Posterior cingulate gyrus (tissue), 11 donors: ENCODE measurements at places on chromosomes 7 and 10.
A peak's percentile ranks its signal among the peaks of the same experiment; 100 is the strongest.

- no peak for DNase-seq
These were observed 5.7 kb upstream of the PPP2R2D start for GRCh38 chr10:131895116-131895515.

DNA sequence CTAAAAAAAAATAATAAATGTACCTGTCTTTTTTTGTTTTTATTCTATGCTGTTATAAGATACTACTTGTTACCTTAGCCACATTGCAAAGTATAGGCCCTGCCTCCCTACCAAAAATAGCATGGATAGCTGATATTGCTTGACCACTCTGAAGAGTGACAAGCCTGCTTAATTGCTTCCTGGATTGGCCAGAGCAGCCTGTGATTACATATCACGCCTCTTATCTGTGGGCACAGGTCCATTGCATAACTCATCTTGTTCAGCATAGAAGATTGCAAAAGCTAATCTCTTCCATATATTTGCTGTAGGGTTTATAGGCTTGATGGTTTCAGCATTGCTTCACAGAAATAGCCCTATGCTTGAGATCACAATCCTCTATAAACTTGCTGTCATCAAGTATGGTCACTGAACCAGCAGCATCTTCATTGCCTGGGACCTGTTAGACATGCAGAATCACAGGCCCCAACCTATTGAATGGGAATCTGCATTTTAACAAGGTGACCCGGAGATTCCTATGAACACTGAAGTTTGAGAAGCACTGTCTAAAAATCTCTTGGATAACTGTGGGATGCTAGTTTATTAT, 280.8 kb upstream of the CDC14C start:
- no peak for DNase-seq

DNA sequence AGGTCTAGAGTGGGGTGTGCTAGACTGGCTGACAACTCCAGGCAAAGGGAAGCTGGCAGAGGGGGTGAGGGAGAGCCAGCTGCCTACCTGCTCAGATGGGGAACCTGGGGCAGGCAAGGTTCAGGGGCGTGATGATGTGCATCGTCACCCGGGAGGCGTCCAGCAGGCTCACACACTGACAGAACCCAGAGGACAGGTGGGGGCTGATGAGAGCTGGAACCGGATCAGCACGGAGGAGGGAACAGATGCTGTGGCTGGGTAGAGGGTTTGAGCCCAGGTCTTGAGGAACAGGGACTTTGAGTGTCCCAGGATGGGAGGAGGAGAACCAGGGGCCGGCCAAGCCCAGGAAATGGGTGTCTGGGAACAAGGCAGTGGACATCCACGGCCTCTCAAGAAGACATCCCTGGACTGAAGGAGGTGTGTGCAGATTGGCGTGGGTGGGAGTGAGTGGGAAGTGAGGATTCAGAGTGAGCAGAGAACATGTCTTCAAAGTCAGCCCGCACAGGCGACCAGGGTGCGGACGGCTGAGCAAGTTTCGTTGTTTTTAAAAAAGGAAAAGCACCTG, 3.9 kb downstream of the RASGEF1A start:
- no peak for DNase-seq

- DNase-seq = no peak
These were observed 18.2 kb downstream of the PRF1 start for GRCh38 chr10:70584366-70584765.

GRCh38 chr7:38318803-38319416, 45.5 kb upstream of the TARP start:
- DNase-seq = peak; percentile 27

DNA sequence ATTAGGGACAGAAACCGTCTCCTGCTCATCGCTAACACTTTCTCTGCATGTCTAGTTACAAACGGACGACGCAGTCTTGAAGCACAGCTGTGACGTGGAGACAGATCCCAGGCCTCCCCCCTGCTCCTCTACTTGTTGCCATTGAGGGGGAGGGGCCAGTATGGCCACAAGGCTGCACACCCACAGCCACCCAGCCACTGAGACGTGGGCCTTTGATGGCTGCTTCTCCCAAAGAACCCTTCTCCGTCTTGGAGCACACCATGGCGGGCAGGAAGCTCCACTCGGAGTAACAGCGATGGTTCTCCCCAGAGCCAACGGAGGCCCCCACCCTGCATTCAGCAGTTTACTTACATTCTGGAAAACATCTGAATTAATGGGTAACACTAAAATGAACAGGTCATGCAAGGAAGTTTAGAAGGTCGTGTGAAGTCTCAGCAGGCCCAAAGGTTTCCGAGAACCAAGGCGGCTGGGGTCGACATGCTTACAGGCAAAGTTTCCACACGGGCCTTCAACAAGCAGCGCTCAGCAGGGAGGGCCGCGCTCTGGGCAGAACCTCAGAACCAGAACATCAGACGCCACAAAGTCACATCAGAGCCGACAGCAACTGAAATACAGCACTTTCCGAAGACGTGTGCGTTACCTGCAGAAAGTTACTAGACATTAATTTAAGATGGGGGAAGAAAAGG, 169.6 kb downstream of the DIP2C start:
- no peak for DNase-seq

DNA sequence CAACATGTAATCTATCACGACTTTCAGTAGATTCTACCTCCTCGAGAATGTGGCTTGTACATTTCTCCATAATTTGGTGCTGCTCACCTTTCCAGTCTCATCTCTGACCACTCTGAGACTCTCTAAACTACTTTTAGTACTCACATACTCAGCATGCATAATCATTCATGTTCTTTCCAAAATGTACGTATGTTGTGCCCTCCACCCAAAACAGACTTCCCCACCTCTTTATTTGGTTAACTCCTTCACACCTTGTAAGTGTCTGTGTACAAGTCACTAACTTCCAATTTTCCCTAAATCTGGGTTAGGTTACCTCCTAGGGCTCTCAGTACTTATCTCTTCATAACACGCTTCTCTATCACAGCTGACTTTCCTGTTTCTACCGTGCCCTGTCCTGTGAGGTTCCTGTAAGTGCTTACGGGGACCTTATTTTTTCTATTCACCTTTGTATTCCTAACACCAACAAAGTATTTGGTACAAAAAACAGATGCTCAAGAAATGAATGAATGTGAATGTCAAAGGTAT, 186.2 kb upstream of the MKLN1 start:
- DNase-seq = no peak

DNA sequence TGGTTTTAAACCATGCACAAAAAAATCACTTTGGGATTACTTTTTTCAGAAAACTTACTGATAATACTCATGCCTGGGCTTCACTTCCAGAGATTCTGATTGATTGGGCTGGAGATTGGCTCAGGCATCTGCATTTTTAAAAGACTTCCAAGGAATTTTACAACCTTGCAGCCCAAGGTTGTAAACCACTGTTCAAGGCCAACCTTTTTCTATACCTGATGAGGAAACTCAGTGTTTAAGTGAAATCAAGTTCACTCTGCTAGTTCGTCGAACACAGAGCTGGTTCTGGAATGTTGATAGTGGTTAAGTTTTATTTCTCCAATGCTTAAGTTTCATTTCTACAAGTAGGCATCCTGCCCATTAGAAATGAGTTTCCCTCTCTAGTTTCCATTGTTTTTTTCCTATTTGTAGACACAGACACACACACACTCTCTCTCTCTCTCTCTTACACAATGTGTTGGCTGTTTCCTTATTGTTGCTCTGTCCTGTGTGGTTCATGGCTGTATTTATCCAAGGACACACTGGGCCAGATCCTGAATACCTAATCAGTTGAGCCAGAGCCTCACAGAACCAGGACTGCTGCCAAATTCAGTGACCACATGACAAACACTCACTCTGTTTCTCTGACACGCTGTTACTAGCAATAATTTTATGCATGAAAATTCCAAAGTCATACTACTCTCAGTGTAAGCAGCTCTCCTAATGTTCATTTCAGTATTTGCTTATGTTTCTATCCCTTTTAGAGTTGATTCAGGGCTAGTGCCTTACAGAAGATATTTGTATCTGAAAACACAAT, 3.7 kb upstream of the IFIT1B start:
- peak; percentile 80 for DNase-seq

- DNase-seq = no peak
These were observed 635.8 kb downstream of the PARD3 start for GRCh38 chr10:34179280-34179679.

DNA sequence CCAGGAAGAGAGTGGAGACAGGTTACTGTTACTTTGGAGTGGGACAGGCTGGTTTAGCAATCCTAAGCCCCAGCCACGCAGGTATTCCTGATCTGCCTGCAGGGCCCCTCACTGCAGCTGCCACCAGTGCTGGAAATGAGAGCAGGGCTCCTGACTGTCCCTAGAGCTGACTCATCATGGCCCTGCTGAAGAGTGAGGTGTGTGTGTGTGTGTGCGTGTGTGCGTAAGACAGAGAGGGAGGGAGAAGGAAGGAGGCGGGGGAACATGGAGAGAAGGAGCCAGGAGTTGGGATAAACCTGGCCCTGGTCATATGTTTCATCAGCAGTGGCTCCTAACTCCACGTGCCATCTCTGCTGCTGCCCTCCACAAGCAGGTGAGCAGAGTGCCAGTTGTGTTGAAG, 3.6 kb downstream of the FOXI2 start:
- no peak for DNase-seq

DNA sequence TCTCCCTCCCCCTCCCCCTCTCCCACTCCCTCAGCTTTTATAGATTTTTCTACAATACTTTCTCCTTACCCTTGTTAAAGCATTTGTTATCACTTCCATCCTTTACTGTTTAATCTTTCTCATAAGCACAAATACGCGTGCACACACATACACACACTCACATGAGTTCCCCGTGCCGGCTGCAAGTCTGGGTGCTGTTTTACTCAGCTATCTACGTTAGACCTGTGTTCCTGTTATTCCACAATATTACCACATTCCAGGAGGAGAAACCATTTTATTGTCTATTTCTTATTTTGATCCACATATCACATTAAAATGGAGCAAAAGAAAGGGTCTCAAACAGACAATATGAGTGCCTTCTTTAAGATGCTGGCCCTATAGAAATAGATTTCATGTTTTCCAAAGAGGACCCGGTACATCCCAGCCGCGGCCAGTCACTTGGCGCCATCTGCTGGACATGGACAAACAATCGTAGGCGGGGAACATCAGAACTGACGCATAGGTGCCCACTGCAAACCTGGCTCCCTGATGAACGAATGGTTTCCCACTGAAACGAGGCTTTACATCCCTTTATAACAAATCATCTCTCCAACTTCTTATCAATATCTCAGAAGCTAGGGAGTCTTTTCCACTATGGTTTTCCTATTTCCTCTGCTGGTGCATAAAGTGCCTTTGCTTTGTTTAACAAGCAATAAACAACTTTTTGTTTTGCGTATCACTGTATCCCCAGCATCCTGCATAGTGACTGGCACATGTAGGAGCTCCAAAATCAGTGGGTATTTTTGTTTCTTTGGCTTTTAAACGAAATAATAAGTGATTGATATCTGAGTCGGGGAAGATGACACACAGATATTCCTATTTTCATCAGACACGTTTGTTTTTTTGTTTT, 25.2 kb upstream of the OPTN start:
- DNase-seq = peak; percentile 71

- DNase-seq = no peak
These were observed 125.4 kb downstream of the ITIH5 start for GRCh38 chr10:7541137-7542087.

DNA sequence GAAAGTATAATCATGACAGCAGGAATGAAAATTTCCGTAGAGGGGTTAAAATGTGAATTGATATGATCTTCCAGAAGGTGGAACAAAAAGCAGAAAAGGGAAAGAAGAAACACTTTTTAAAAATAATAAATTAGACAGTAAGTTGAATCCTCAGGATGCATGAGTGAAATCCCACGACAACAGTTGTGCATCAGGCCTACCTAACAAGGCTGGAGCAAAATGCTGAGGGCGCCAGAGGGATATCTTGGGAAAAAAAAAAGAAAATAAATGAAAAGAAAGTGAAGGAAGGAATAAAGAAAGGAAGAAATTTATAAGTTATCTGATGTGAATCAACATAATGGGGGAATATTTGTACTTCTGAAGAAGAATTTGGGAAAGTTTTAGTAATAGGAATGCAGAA, 13.0 kb upstream of the HUS1 start:
- DNase-seq = no peak
